ENCODE measurements at places on chromosomes 6 and 20.

DNA sequence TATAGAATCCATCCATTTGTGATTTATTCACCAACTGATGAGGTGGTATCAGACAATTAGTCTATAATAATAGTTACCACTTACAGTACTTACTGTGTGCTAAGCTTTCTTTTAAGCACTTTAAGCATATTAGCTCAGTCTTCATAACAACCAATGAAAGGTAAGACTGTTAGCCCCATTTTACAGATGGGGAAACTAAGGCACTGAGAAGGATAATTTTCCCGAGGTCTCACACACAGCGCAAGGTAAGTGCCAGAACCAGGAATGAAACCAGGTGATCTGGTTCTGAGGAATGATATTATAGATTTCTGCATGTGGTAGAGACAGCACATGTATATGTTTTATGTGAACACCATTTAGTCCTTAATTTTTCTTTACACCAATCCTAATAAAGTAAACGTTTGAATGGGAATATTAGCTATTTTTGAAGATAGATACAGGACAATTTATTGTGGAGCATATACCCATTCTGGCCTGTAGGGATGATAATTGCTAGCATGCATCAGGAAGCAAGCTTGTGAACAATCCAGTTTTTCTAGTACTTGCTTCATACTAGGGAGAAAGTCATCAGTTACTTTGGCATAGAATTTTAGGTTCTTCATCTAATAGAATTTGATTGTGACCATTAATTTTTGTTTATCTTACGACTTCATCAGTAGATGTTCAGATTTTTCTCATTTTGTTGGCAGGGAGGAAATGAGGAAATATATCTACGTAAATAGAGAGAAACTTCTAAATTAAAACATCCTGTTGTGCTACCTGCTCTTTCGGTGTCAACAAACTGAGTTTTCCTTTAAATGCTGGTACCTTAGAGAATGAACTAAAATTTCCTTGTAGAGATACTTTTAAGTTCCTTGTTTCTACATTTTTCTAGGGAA is 3.0 kb downstream of the YWHAB start:
- H3K4me3 ChIP-seq = peak overlapping the region; percentile 91
- H3K27ac ChIP-seq = peak overlapping the region; percentile 31
- peaks cover 19% of the 10 kb centered on the region for H3K36me3 ChIP-seq

DNA sequence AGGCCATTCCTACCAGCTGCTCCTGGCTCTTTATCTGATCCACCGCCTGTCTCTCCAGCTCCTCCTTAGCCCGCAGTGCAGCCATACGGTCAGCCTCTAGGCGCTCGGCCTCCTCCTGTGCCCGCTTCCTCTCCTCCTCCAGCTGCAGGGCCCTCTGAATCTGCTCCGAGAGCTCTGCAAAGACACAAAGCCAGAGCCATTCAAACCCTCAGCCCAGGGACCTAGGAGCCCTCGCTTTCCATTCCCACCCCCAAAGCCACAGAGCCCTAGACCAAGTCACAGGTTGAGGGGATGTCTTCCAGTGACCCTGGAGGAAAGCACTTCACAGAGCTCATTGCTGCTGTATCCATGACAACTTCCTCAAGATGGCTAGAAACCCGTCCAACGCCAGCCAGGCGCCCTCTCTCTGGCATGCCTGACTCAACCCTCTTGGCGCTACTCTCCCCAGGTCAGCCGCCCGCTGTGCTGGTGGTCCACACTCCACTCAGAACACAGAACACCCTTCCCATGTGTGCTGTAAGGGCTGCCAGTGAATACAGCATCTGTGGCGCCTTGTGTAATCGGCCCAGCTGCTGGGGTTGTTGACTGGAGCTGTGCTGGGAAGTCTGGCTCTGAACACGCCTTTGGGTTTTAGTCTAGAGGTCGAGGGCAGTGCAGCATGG is 49.3 kb downstream of the EZR start:
- H3K27ac ChIP-seq = no peak overlapping the region
- no peaks in the 10 kb centered on the region for H3K27me3 ChIP-seq
- peaks cover 100% of the 10 kb centered on the region for H3K36me3 ChIP-seq
- peaks cover 44% of the 10 kb centered on the region for H3K4me1 ChIP-seq
- DNase-seq = no peak
- H3K4me3 ChIP-seq = no peak overlapping the region

- H3K4me3 ChIP-seq = no peak overlapping the region
- H3K27ac ChIP-seq = no peak overlapping the region
- DNase-seq = no peak
- H3K4me1 ChIP-seq = no peaks in the 10 kb centered on the region
- no peaks in the 10 kb centered on the region for H3K36me3 ChIP-seq
- no peaks in the 10 kb centered on the region for H3K27me3 ChIP-seq
Measured at GRCh38 chr6:156013155-156013554, 557.5 kb upstream of the NOX3 start.

DNA sequence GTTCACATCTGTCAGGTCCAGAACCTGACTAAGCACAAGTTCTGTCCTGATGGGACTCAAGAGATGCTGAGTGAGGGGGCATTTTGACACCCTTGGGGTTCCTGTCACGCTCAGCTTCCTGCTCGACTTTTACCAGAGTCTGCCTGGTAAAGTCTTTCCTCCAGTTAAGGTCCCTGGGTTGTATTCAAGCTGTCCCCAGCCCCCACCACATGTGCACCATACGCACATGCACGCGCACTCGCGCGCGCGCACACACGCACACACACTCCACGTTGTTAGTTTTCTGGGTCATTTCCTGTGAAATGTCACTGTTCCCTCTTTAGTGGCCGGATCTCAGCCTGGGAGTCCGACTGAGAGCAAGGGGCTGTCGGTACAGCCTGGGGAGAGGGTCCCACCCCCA is 166.1 kb downstream of the GMPR start:
- peaks cover 6% of the 10 kb centered on the region for H3K36me3 ChIP-seq
- H3K27me3 ChIP-seq = no peaks in the 10 kb centered on the region
- DNase-seq = no peak
- no peak overlapping the region for H3K4me3 ChIP-seq

DNA sequence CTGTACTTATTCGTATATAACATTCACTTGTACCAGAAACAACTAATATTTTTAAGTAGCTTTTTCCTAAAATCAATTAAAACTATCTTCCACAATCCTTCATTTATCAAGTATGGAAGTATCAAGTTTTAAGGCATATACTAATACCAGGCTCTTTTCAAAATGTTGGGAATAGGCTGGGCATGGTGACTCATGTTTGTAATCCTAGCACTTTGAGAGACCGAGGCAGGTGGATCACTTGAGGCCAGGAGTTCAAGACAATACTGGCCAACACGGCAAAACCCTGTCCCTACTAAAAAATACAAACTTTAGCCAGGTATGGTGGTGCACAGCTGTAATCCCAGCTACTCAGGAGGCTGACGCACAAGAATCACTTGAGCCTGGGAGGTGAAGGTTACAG is 25.7 kb upstream of the PLN start:
- DNase-seq = no peak
- no peak overlapping the region for H3K4me3 ChIP-seq
- H3K36me3 ChIP-seq = peaks cover 41% of the 10 kb centered on the region
- no peaks in the 10 kb centered on the region for H3K27me3 ChIP-seq
- H3K27ac ChIP-seq = no peak overlapping the region

GRCh38 chr6:169752074-169752623 is 727 bp downstream of the ERMARD start:
- no peaks in the 10 kb centered on the region for H3K27me3 ChIP-seq
- peak overlapping the region; percentile 94 for H3K27ac ChIP-seq
- peak overlapping the region; percentile 87 for H3K4me3 ChIP-seq
- no peak for DNase-seq

DNA sequence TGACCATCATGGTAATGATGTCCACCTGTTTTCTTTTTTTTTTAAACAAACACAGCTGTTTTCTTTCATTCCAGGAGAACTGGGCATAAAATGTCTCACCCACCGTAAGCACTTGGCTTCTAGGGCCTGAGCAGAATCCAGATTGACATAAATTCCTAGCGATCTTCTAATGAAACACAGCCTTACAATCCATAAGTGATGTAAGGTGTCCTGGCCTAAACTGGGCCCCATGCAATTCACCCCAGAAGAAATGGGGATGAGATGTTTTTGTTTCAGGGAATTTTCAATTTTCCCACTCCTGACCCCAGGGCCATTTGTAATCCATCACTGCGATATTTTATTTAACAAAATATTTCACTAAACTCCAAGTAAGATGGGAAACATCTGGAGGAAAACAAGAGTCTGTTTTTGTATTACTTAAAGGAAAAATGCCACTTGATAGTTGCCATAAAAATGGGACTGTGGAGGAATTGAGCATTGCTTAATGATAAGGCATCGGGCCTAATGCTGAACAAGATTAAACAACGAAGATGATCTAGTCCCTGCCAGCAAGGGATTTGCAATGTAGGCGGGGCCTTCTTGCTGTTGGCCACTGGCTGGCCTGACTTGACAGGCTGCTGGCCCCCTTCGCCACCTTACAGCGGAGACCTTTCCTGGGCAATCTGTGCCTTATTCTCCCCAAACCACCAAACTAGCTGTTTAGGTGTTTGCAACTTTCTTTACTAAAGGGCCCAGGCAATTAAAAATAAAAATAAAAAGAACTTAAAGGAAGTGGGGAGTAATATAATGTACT is 183.7 kb downstream of the CD109 start:
- H3K27ac ChIP-seq = no peak overlapping the region
- no peaks in the 10 kb centered on the region for H3K27me3 ChIP-seq
- H3K36me3 ChIP-seq = no peaks in the 10 kb centered on the region
- no peaks in the 10 kb centered on the region for H3K4me1 ChIP-seq
- no peak for DNase-seq

GRCh38 chr20:4050203-4050980 is 35.0 kb upstream of the RNF24 start:
- no peak for DNase-seq
- no peak overlapping the region for H3K4me3 ChIP-seq

DNA sequence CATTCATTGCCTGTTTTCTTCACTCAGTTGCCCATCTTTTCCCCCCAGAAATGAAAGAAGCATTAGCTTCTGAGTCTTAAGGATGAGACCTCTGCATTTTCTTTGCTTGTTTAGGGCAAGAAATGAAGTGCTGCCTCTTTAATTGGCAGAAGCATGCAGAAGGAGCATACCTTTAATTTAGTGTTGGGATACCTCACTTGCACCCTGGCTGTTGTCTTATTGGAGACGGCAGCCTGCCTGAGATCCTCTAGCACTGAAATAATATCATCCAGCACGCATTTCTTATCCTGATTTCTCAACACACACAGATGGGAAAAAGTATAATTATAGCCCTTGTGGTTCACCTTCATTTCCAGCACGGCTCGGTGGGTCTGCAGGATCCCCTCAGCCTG is 43.1 kb downstream of the PTCHD4 start:
- H3K4me1 ChIP-seq = no peaks in the 10 kb centered on the region
- DNase-seq = no peak
- no peaks in the 10 kb centered on the region for H3K36me3 ChIP-seq
- no peak overlapping the region for H3K4me3 ChIP-seq
- no peak overlapping the region for H3K27ac ChIP-seq
- H3K27me3 ChIP-seq = peaks cover 14% of the 10 kb centered on the region

DNA sequence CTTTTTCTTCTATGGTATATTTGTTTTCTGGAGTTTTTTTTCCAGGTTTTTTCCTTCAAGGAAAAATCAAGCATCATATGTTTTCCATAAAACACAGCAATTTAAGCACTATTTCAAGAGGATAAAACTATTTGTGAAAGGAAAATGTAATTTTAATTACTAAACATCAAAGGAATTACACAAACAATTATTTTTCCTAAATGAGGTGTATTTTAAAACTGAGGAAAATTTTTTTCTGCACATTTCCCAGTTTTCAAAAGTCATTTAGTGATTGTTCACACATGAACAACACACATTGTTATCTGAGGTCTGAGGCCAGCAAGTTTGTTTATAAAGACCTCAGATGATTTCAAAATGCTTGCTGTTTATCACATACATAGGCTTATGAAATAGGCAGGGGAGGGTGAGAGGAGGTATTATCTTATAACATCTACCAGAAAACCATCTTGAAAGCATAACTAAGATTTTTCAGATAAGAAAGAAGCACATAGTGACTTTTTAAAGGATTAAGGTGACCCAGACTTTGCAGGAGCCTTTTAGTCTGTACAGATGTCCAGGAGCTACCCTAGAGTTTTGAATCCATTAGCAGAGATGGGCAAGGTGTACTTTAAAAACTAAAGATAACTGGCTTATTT is 381.6 kb downstream of the GJA1 start:
- no peaks in the 10 kb centered on the region for H3K27me3 ChIP-seq
- no peaks in the 10 kb centered on the region for H3K4me1 ChIP-seq
- no peak overlapping the region for H3K27ac ChIP-seq
- no peaks in the 10 kb centered on the region for H3K36me3 ChIP-seq

DNA sequence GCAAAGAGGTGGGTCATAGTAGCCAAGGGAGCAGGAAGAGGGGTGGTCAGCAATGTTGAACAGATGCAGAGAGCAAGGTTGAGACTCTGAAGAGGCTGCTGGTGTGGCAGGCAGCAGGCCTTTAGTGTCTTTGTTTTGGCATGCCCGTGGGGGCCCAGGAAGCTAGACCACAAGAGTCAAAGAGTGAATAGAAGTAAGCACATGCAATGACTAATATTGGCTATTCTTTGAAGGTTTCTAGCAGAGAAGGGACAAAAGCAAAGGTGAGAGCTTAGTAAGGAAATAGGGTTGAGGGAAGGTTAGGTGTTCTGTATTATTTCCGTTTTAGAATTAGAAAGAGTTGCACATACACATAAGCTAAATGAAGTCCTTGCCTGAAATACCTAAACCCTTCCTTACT is 18.8 kb downstream of the TDRD6 start:
- H3K27ac ChIP-seq = no peak overlapping the region
- no peaks in the 10 kb centered on the region for H3K4me1 ChIP-seq
- no peak overlapping the region for H3K4me3 ChIP-seq
- peaks cover 16% of the 10 kb centered on the region for H3K27me3 ChIP-seq
- no peaks in the 10 kb centered on the region for H3K36me3 ChIP-seq

GRCh38 chr6:11426571-11426970 is 111.0 kb upstream of the TMEM170B start:
- no peaks in the 10 kb centered on the region for H3K36me3 ChIP-seq
- H3K4me1 ChIP-seq = peaks cover 6% of the 10 kb centered on the region
- no peak overlapping the region for H3K27ac ChIP-seq
- DNase-seq = no peak
- no peaks in the 10 kb centered on the region for H3K27me3 ChIP-seq

GRCh38 chr20:38499366-38499765 is 26.7 kb downstream of the RALGAPB start:
- no peak overlapping the region for H3K4me3 ChIP-seq
- no peaks in the 10 kb centered on the region for H3K27me3 ChIP-seq
- no peak overlapping the region for H3K27ac ChIP-seq
- no peak for DNase-seq
- no peaks in the 10 kb centered on the region for H3K4me1 ChIP-seq

GRCh38 chr6:79467716-79468115 is 69.5 kb downstream of the LCA5 start:
- no peaks in the 10 kb centered on the region for H3K4me1 ChIP-seq
- no peak overlapping the region for H3K4me3 ChIP-seq
- no peak for DNase-seq
- H3K27ac ChIP-seq = no peak overlapping the region
- no peaks in the 10 kb centered on the region for H3K36me3 ChIP-seq

- H3K27ac ChIP-seq = no peak overlapping the region
- H3K4me3 ChIP-seq = no peak overlapping the region
- no peak for DNase-seq
- no peaks in the 10 kb centered on the region for H3K4me1 ChIP-seq
- H3K36me3 ChIP-seq = no peaks in the 10 kb centered on the region
- no peaks in the 10 kb centered on the region for H3K27me3 ChIP-seq
Measured at GRCh38 chr20:16317445-16318362, 255.5 kb downstream of the KIF16B start.
